ENCODE measurements at places on chromosomes 12 and 14.

DNA sequence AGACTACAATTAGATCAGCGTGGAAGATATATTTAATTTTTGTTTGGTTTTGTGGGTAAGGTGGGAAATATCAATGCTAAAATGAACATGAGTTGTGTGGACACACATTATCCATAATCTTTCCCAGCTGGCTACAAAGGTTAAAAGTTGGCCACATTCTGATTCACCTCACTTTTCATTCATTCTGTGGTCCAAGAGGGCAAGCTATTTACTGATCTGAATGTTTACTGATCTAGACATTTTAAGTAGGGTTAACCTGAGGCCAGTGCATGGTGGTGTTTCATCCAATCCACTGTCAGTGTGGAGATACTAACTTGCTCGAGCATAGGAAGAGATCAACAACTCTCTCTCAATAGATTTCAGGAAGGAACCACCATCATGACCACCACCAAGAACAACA, 71.6 kb downstream of the DCAF5 start:
- DNase-seq = no peak

GRCh38 chr12:102421802-102422583, 58.4 kb downstream of the IGF1 start:
- no peak for DNase-seq

DNA sequence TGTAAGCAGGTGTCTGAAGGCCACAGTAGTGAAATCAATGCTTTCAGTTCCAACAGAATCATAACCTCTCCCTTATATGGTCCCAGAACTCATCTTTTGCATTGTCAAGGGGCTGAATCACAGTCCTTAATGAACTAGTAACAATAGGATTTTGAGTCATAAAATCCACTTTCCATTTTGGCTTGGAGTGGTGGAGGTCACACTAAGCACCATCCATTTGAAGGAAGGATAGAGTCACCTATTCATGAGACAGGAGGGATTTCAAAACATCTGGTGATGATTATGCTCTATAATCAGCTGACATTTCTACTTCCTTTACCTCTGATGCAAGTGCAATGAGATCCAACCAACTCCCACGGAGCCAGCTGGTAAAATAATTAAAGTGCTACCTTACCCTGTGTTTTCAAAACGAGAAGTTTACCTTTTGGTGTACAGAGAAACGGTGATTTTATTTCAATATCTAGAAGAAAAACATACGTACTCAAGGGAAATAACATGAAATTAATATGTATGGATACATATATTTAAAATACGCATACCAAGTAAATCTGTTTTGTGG, 59.1 kb downstream of the TMEM132D start:
- no peak for DNase-seq

DNA sequence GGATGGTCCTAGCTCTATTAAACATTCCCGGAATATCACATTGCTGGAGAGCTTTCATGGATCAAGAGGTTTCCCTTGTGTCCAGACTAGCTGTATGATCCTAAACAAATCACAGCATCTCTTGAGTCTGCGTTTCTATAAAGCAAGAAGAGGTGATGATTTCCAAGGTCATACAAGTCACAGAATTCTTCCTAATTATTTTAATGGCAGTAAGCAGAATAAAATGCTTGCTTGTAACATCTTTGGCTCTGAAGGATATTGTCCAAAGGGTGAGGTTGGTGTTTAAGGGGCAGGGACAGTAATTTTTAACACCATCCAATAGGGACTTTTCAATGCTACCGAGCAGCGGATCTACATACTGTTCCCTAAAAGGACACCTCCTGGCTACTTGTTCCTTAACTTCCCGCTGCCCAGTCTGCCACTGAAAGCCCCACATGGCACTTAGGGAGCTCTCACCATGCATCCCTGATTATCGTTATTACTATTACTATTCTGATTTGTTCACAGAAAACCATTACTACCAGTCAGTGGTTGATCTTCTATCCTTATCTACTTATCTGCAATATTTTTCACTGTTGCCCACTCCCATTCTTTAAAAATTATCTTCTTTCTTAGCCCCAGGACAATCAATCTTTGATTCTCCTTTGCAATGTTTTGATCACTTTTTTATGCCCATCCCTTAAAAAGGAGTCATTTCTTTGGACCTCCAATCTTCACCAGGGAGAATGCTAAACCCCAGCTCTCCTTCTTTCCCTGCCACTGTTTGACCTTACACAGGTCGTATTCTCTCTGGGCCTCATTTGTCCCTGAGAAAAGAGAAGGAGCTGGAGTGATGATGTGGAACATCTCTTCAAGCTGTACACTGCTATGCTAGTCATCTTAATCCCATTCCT, 4.0 kb upstream of the PCED1B start:
- no peak for DNase-seq

- DNase-seq = no peak
These were observed 36.1 kb upstream of the C12orf76 start for GRCh38 chr12:110084314-110085015.

DNA sequence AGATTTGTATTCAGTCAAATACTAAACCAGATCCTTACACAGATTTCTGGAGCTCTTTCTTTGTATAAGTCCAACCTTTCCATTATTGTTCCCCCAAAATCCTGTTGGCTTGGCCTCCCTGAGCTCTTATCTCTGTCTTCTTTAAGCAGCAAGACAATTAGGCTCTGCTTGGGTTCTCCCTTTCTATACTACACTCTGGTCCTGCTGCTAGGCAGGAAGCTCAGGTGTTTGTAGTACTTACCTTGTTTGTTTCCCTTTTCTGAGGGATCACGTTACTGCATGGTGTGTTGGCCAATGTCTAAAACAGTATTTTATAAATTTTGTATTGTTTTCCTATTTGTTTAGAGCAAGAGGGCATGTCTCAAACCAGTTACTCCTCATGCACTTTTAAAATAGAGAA, 192.9 kb downstream of the PRKD1 start:
- DNase-seq = no peak

DNA sequence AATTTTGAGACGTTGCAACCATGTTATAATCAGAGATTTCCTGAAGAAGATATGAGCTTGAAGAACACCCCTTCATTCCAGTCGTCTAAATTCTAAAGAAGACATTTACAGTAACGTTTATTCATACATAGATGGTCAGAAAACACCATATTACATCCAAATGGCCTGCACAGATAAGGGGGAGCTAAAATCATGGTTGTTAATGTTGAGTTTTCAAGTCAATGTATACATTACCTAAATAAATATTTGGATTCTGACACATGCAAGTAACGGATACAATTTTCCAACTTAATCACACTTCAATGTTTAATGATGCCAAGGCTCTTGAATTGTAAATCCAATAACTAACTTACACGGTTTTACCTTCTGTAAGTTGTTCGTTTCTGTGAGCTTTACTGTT, 318.4 kb downstream of the SLC6A15 start:
- no peak for DNase-seq

DNA sequence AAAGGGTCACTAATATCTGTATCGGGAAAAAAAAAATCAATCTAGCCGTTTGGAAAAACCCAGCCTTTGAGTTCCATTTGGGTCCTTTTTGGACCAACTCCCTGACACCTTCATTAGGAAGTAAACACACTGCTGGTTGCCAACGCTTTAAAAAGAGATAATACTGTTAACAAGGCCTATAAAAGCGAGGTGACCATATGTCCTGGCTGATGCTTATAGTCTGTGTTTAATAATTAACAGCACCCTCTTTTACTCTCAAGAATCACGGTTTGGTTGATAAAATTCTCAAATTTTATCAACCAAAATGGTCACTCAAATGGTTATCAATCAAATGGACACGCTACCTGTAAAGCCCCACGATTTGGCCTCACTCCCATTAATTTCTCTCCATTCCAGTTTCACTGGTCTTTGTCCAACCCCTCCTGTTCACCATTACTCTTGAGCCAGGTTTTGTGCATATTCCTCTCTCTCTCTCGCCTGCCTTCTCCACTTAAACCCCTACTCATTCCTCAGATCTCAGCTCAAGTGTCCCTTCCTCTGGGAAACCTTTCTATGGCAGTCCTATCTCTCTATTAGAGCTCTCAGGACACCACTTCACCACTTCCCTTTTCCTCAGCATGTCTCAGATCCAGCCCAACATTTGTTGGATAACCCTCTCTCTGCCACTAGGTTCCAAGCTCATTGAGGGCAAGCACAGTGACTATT, 9.5 kb downstream of the BTG1 start:
- no peak for DNase-seq

DNA sequence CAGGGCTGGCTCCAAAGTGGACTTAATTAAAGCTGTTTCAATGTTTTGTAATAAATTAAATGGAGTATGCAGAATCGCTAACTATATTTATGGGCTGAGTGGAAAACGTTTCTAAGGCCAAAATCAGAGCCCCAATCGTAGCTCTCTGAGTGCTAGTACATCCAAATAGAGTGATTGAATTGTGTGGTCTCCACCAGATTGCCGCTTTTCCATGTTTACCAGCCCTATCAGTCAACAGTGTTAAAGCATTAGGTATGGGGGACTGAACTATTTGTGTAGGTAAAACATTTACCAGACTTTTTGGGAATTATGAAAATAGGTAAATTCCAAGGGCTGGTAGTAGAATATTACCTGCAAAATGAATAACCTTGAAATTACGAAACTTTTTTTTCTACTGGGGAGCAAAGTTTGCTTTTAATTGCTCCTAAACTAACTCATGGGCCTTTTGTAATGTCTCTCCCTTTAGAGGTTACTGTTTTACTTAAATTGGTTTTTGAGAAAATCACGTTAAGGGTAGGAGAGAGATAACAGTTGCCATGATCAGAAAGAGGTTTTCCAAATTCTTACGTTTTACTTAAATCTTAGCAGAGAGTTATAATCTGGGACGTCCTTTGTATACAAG, 28.0 kb upstream of the METAP2 start:
- no peak for DNase-seq

- no peak for DNase-seq
These were observed 4.9 kb upstream of the SUSD6 start for GRCh38 chr14:69606258-69607184.

DNA sequence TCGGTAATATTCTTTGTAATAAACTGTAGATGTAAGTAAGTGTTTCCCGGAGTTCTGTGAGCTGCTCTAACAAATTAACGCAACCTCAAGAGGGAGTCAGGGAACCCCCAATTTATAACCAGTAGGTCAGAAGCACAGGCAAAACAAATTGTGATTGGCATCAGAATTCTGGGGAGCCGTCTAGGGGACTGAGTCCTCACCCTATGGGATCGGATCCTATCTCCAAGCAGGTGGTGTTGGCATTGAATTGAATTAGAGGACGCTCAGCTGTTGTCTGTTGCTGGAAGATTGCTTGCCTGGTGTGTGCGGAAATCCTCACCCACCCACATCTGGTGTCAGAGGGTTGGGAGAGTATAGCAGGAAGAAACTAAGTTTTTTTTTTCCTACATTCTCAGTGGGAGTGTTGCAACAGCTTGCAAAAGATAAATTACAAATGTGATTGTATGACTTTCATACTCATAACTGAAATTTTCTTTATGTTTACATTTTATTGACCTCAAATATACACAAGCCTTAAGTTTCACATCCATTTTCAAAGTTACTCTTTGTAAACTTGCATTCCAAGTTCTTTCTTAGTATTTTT, 5.5 kb downstream of the TMEM52B start:
- DNase-seq = no peak

DNA sequence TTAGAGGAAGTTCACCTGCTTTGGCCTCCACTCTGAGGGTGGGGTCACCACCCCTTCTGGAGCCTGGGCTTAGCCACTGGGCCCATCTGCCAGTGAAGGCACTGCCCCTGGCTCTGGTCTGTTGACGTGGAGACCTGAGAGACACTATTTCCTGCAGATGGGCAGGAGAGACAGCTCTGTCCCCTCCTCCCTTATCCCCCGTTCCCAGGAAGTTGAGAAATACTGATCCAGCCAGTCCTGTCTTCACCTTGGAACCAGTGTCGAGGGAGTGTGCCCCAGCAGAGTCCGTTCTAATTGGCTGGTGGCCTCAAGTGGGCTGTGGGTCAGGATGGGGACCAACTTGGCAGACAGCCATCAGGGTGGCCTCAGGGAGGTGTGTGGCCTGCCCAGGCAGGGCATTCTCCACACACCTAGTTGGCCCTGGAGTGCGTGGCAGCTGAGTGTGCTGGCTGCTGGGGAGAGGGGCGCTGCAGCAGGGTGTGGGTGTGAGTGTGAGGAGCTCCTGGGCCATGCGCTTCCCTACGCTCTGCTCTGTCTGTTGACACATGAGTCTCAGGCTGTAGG, 25.4 kb downstream of the CLSTN3 start:
- no peak for DNase-seq

GRCh38 chr14:105531894-105532623, 5.7 kb downstream of the TMEM121 start:
- DNase-seq = no peak

- DNase-seq = no peak
These were observed 139.9 kb downstream of the ADGRD1 start for GRCh38 chr12:131093604-131093955.

GRCh38 chr12:75936515-75937440, 94.8 kb downstream of the PHLDA1 start:
- DNase-seq = no peak

DNA sequence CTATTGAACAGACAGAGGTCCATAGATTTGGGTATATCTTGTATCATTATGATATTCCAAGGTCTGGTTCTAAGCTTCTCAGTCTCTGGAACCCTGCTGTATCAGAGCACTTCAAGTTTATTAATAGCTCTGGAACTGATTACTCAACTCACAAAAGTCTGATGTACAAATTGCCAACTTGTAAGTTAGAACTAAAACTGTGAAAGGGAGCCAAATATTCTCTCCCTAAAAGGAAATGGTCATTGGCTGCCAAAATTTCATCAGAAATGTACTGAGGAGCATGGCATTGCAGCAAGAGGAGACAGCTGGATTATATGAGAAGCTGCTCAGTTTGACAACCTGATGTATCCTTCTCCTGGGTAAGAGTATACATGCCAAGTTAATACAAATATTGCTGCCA, 828.8 kb upstream of the SEL1L start:
- no peak for DNase-seq

GRCh38 chr14:69247676-69248440, 12.1 kb upstream of the GALNT16 start:
- DNase-seq = no peak

GRCh38 chr12:130668286-130669204, 47.6 kb downstream of the RIMBP2 start:
- no peak for DNase-seq
